Activated CD4-positive, alpha-beta T cell treated with anti-CD3 and anti-CD28 coated beads, Interleukin-2, amount 10 ng/mL, durations not matched to agents 7 days and 5 days (primary cell): ENCODE measurements at places on chromosomes 12 and 14. TPM values are rescaled to one million over a fixed set of nuclear protein-coding genes. Genes with fewer than 3 reads are reported as not detected.

The TMTC1 gene
- total RNA-seq: not detected

DNA sequence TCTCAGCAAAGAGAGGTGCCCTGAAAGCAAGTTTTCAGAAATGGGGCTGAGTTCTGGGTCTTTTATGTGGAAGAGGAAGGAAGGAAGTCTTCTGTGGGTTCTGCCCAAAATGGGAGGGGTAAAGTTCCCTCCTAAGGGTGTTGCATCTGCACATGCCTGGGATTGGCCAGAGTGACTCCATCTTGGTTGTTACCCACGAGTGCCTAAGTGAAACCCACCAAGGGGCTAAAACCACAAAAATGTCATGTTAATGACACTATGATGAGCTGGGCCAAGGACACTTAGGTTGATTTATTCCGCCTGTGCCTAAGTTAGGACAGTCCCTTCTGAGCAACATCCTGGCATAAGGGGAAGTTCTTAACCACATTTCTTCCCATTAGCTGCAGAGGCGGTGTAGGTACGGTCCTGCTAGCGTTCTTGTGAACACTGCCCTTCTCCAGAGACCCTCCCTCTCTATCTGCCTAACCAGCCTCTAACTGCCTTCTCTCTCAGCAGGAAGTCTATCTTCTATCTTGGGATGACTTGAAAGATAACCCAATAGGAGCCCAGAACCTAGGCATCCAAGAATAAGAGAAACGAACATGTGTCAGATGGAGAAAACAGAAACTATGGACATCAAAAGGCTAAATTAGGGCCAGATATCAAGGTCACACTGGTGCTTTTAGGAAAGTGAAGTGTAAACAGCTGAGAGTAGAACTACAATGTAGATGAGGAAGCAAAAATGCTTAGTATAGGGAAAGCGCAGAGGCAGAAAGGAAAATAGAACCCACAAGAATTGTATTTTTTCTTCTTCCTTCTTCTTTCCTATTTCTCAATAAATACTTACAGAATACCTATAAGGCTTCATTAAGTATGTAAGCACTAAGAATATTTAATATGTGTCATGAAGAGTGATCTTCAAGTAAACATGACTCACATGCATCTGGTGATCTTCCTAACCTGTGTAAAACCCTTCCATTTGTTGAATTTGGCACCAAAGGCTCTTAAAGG, 104.2 kb upstream of the AMN1 start:
- H3K27ac ChIP-seq: peak overlapping the region; percentile 86
- no peak overlapping the region for H3K4me3 ChIP-seq
- peaks cover 28% of the 10 kb centered on the region for H3K4me1 ChIP-seq
- H3K27me3 ChIP-seq: no peaks in the 10 kb centered on the region

- H3K4me1 ChIP-seq: no peaks in the 10 kb centered on the region
- no peaks in the 10 kb centered on the region for H3K27me3 ChIP-seq
- DNase-seq: no peak
- H3K36me3 ChIP-seq: no peaks in the 10 kb centered on the region
- H3K27ac ChIP-seq: no peak overlapping the region
Observed at GRCh38 chr14:83019744-83020414, 1486.2 kb upstream of the SEL1L start.

The KLHL33 gene
- 0.15 TPM for total RNA-seq

GRCh38 chr12:52210186-52210924, 18.5 kb upstream of the KRT80 start:
- no peak overlapping the region for H3K27ac ChIP-seq
- no peaks in the 10 kb centered on the region for H3K36me3 ChIP-seq
- H3K4me1 ChIP-seq: no peaks in the 10 kb centered on the region
- DNase-seq: no peak

DNA sequence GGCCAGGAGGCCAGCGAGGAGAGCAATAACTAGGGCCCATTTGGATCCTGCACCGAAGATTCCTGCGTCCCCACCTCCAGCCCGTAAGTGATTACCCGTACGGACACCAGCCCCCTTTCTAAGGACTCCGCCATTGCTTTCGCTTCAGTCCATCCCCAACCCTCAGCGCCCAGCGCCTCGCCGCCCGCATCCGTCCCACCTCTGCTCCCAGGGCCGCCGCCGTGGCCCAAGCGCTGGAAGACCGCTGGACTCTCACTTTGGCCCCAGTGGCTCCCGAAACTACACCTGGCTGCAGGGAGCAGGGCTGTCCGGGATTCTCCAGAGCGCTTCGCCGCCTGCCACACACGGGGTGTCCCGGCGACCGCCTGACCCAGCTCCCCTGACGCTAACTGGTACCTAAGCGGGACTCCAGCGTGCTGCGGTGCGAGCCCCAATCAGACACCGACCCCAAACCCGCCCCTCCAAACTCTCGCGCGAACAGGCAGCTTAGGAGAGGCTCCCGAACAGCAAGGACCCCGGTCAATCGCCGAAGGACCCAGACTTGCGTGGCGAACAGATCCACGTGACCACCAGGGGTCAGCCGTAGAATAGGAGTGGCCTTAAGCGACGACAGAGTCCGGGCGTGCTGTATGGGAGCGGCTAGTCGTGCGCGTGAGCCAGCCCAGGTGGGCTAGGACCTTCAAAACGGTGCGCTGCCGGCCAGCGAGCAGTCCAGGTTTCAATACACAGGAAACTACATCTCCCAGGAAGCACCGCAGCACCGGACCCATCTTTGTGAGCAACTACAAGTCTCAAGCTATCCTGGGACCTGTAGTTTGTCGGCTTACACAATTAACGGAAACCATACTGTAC, at the start of gene CNPY2:
TSS of gene CNPY2 (minus strand) at position 367 of the 852 bp plus-strand sequence. CDS start 771 bp downstream, outside the sequence.
- H3K4me3 ChIP-seq: peak within 1 kb of the TSS; percentile 97
- H3K27me3 ChIP-seq: no peaks in the 10 kb centered on the region
- H3K27ac ChIP-seq: peak within 1 kb of the TSS; percentile 97
- peak; percentile 96 for DNase-seq
- peaks cover 23% of the 10 kb centered on the region for H3K36me3 ChIP-seq

The CCND2 gene
- 332 TPM for total RNA-seq

GRCh38 chr12:27657296-27657695, 39.0 kb upstream of the REP15 start:
- no peak for DNase-seq
- H3K4me3 ChIP-seq: no peak overlapping the region
- H3K27me3 ChIP-seq: no peaks in the 10 kb centered on the region
- peaks cover 16% of the 10 kb centered on the region for H3K4me1 ChIP-seq
- H3K36me3 ChIP-seq: no peaks in the 10 kb centered on the region

The SOAT2 gene
- 1.0 TPM for total RNA-seq

DNA sequence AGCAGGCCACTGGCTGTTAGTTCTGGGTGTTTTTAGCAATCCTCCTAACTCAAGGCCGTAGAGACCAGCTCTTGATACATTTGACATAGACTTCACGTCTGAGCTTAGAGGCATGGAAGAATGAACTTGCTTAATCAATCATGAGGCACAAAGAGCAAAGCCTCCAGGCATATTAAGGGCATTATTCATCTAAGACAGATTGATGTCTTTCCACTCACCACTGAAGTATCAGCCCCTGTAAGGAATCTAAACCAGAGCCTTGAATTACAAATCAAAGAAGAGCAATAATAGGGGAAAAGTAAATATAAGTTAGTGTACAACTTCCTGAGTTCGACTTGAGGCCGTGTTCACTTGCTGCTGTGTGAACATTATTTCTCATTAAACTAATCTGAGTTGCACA, 1470.7 kb downstream of the AACS start:
- no peak overlapping the region for H3K27ac ChIP-seq
- H3K27me3 ChIP-seq: no peaks in the 10 kb centered on the region

GRCh38 chr14:104217486-104218360, 79.3 kb downstream of the KIF26A start:
- H3K4me3 ChIP-seq: no peak overlapping the region
- no peaks in the 10 kb centered on the region for H3K36me3 ChIP-seq
- no peak overlapping the region for H3K27ac ChIP-seq
- H3K27me3 ChIP-seq: no peaks in the 10 kb centered on the region

GRCh38 chr12:55703901-55704761, 3.6 kb downstream of the ITGA7 start:
- no peak overlapping the region for H3K4me3 ChIP-seq
- no peak for DNase-seq
- peaks cover 18% of the 10 kb centered on the region for H3K4me1 ChIP-seq
- no peaks in the 10 kb centered on the region for H3K36me3 ChIP-seq
- peaks cover 22% of the 10 kb centered on the region for H3K27me3 ChIP-seq

The MORN3 gene
- 3.5 TPM for total RNA-seq

DNA sequence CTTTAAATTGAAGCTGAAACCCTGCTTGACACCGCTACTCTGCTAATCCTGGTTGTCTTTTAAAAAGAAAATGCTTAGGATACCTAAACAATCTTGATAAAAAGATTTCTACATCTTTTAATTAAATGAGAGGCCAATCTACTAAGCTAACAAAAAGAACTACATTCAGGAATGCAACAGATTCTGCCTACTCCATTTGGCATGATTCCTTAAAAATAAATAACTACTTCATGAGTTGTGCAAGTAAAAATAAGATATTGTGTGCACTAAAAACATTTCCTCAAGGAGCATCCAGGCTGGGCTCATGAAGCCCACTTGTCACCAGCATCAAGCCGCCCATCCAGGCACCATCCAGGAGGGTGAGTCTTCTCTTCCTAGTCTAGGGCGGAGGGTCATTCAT, 197.5 kb downstream of the PAX9 start:
- H3K27me3 ChIP-seq: no peaks in the 10 kb centered on the region
- no peaks in the 10 kb centered on the region for H3K36me3 ChIP-seq
- DNase-seq: no peak
- H3K27ac ChIP-seq: no peak overlapping the region

DNA sequence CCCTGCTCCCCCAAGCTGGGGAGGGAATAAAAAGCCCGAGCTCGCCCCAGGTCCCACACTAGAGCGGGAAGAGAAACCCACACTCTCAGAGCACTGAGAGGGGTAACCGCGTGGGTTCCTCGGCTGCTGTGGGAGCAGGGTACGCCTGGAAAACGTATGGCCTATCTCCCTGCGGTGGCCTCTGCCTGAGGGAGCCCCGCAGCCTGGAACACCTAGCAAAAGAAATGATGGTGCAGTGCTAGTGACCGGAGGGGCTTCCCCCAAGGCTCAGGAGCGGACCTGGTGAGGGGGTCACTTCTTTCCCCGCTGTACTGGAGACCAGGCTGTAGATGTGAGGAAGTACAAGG, 2.5 kb upstream of the OR4N2 start:
- DNase-seq: no peak
- H3K36me3 ChIP-seq: no peaks in the 10 kb centered on the region
- no peak overlapping the region for H3K27ac ChIP-seq
- H3K27me3 ChIP-seq: no peaks in the 10 kb centered on the region
- H3K4me1 ChIP-seq: no peaks in the 10 kb centered on the region

DNA sequence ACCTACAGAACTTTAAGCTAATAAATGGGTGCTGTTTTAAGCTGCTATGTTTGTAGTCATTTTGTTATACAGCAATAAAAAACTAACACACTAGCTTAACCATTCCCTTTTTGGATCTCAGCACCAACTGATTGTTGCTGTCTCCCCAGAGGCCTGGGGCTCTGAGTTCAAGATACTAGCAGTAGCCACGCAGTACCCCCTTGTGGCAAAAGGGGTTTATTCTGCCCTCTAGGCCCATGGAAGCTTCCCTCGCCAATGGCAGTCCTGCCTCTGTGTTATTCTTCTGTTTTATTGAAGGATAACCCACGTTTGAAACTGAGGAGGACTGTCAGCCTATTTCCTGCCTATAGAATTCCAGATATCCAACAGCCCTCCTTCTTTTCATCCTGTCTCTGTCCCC, 455.3 kb upstream of the ATP2B1 start:
- H3K4me1 ChIP-seq: no peaks in the 10 kb centered on the region
- H3K4me3 ChIP-seq: no peak overlapping the region
- DNase-seq: no peak
- H3K36me3 ChIP-seq: no peaks in the 10 kb centered on the region
- no peaks in the 10 kb centered on the region for H3K27me3 ChIP-seq

DNA sequence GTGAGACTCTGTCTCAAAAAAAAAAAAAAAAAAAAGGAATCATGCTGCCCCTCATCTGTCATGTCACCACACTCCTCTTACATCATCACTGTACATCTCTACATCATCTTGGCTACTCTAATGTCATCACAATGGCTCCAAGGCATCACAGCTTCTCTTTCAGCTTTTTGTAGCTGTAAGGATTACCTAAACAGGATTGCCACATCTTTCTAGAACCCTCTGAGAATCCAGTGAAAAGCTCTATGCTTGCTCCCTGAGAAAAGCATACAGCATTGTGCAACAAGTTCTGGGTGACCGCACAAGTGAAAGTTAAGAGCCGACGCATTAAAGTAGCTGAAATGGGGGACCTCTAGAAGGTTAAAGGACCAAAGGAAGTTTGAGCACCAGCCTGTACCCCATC, 272.5 kb downstream of the C12orf50 start:
- no peaks in the 10 kb centered on the region for H3K27me3 ChIP-seq
- no peak overlapping the region for H3K27ac ChIP-seq

DNA sequence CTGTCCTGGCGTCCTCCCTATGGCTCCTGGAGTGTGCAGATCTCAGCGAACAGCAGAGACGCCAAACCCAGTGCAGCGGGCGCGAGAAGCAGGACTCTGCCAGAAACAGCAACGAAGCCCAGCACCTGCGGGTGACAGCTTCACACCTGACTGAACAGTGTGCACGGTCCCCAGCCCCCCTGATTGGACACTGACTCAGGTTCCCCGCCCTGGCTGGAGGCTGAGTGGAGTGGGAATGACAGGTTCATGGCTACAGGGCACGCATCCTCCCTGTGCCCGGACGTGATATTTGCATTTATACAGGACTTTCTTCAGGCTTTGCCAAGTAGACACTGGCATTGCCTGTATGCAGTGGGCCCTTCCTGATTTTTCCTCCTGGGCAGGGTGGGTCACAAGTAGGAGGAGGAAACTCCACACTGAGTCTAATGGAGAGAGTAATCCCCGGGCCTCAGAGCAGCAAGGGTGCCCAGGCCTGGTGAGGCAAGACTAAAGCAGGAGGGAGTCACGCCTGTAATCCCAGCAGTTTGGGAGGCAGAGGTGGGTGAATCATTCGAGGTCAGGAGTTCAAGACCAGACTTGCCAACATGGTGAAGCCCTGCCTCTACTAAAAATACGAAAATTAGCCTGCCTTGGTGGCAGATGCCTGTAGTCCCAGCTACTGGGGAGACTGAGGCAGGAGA, 71.6 kb downstream of the ASCL4 start:
- peaks cover 61% of the 10 kb centered on the region for H3K27me3 ChIP-seq
- no peak for DNase-seq
- H3K4me1 ChIP-seq: no peaks in the 10 kb centered on the region
- no peaks in the 10 kb centered on the region for H3K36me3 ChIP-seq
- no peak overlapping the region for H3K27ac ChIP-seq

The DEGS2 gene
- 0.23 TPM for total RNA-seq

- H3K4me3 ChIP-seq: no peak overlapping the region
- H3K4me1 ChIP-seq: peaks cover 5% of the 10 kb centered on the region
- no peaks in the 10 kb centered on the region for H3K27me3 ChIP-seq
- H3K27ac ChIP-seq: no peak overlapping the region
- DNase-seq: no peak
- no peaks in the 10 kb centered on the region for H3K36me3 ChIP-seq
Observed at GRCh38 chr14:93155667-93156066, 29.0 kb downstream of the MOAP1 start.

- DNase-seq: no peak
- H3K4me3 ChIP-seq: no peak overlapping the region
- H3K36me3 ChIP-seq: no peaks in the 10 kb centered on the region
- no peaks in the 10 kb centered on the region for H3K27me3 ChIP-seq
Observed at GRCh38 chr12:60830381-60830780, 1234.6 kb downstream of the SLC16A7 start.

- peaks cover 51% of the 10 kb centered on the region for H3K4me1 ChIP-seq
- H3K4me3 ChIP-seq: no peak overlapping the region
- DNase-seq: no peak
- H3K27me3 ChIP-seq: peaks cover 3% of the 10 kb centered on the region
- no peaks in the 10 kb centered on the region for H3K36me3 ChIP-seq
Observed at GRCh38 chr12:108304633-108305032, 34.5 kb downstream of the CMKLR1 start.

The HOXC6 gene
- total RNA-seq: not detected
